CD14-positive monocyte (primary cell): ENCODE measurements at places on chromosomes 1 and 21.

DNA sequence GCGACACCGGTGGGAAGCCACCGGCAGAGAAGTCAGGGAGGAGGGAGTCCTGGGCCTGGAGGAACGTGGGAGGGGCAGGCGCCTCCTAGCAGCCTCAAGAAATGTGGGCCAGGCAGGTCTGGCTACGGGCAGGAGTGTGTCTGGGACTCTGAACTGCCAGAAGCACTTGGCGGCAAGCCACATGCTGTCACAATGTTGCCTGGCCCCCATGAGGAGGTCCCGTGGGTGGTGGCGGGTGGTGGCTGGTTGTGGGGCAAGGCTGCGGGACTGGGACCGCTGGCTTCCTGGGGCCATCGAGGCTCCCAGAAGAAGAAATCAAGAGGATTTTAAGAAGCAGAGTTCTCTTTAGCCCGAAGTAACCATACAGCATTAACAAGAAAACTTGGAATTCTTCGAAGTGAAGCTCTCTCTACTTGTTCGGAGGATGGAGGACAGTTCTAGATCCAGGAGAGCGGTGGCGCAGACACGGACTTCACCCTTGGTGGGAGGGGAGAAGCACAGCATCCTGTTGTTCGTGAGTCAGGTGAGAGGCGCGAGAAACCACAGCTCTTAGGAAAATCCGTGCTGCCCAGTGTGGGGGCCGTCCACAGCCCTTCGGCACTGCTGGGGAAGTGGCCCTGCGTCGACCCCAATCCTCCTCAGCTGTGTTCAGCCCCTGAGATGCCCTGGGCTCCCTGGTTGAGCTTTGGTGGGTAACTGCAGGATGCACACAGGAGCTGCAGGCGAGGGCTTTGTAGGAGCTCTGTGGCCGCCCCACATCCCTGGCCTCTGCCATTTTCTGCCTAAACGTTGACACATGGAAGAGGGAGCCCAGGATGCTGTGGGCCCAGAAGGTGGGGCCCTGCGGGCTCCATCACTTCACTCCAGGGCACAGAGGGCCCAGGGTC is 12.4 kb downstream of the SKI start:
- peaks cover 5% of the 10 kb centered on the region for H3K36me3 ChIP-seq
- H3K27me3 ChIP-seq, result no peaks in the 10 kb centered on the region
- H3K4me3 ChIP-seq, result no peak overlapping the region
- no peak overlapping the region for H3K27ac ChIP-seq
- no peak for DNase-seq

DNA sequence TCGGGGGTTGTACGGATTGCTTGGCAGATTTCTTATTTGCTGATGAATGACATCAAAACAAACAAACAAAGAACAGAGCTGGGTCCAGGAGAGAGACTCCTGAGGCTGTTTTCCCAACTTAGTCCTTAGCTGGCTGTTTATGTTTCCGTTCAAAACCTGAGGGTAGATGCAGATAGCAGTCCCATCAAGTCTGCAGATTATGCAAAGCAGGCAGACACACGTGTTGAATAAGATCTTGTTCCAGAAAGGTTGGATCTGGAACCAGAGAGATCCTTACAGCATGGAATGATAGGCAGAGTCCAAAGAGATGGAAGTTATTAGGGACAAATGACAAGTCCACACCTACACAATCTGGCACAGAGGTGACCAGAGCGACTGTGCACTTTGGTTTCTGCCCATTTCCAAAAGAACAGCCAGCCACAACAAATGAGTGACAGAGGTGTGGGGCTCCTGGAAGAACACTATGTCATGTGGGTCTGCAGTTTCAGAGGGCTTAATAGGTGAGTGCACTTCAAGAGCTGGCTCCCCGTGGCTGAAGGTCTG is 65.5 kb downstream of the MAN1C1 start:
- no peak overlapping the region for H3K27ac ChIP-seq
- peaks cover 12% of the 10 kb centered on the region for H3K4me1 ChIP-seq
- no peaks in the 10 kb centered on the region for H3K36me3 ChIP-seq
- no peak overlapping the region for H3K4me3 ChIP-seq
- DNase-seq, result no peak
- H3K27me3 ChIP-seq, result no peaks in the 10 kb centered on the region

DNA sequence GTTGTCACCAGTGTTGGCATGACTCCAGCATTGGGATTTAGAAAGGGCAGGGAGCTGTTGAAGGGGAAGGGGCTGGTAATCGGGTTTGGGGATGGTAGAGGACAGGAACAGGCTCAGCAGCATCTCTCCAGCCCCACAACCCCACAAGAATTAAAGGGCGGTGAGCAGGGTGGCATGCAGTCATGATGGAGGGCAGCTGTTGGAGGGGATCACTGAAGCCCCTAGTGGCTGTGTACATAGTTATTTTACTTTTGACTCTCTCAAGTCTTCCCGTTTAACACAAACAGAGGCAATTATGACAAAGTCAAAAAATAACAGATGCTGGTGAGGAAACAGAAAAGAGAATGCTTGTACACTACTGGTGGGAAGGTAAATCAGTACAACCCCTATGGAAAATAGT is 213.8 kb downstream of the URB2 start:
- H3K36me3 ChIP-seq, result no peaks in the 10 kb centered on the region
- DNase-seq, result no peak
- H3K27ac ChIP-seq, result no peak overlapping the region
- no peak overlapping the region for H3K4me3 ChIP-seq

GRCh38 chr1:196951711-196952394 is 8.3 kb downstream of the CFHR2 start:
- no peak overlapping the region for H3K27ac ChIP-seq
- H3K4me3 ChIP-seq, result no peak overlapping the region
- no peak for DNase-seq
- no peaks in the 10 kb centered on the region for H3K36me3 ChIP-seq
- H3K27me3 ChIP-seq, result no peaks in the 10 kb centered on the region

GRCh38 chr1:195466639-195467038 is 1141.6 kb downstream of the KCNT2 start:
- H3K27ac ChIP-seq, result no peak overlapping the region
- H3K36me3 ChIP-seq, result no peaks in the 10 kb centered on the region
- no peaks in the 10 kb centered on the region for H3K4me1 ChIP-seq
- H3K27me3 ChIP-seq, result no peaks in the 10 kb centered on the region

GRCh38 chr1:189658381-189658780 is 819.3 kb downstream of the BRINP3 start:
- H3K27ac ChIP-seq, result no peak overlapping the region
- no peaks in the 10 kb centered on the region for H3K36me3 ChIP-seq
- H3K27me3 ChIP-seq, result no peaks in the 10 kb centered on the region
- no peak for DNase-seq
- no peaks in the 10 kb centered on the region for H3K4me1 ChIP-seq

DNA sequence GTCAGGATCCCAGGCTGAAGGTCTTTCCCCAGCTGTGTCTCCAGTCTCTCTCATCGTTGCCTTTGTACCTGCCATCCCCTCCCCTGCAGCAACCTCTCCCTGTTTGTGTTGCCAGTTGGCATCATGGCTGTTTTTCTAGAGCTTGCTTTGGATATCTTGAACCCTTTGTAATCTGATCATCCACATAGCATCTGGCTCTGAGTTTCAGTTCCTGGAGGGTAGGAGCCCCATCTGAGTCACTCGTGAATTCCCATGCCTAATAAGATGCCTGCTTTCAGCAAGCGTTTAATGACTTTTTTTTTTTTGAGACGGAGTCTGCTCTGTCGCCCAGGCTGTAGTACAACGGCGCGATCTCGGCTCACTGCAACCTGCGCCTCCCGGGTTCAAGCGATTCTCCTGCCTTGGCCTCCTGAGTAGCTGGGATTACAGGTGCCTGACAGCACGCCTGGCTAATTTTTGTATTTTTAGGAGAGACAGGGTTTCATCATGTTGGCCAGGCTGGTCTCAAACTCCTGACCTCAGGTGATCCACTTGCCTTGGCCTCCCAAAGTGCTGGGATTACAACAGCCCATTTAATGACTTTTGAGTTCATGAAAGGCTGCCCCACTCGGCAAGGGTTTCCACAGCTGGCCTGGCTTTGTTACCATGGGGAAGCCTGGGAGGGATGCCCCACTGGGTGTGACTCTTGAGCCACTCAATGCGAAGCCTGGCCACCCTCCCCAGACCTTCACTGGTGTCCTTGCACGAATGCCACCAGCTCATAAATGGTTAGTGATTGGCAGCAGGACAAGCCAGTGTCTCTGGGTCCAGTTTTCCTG is 11.9 kb downstream of the ALPL start:
- H3K4me3 ChIP-seq, result no peak overlapping the region
- DNase-seq, result no peak
- peaks cover 8% of the 10 kb centered on the region for H3K4me1 ChIP-seq
- peaks cover 13% of the 10 kb centered on the region for H3K27me3 ChIP-seq
- no peaks in the 10 kb centered on the region for H3K36me3 ChIP-seq

GRCh38 chr21:20999659-21000058 is 1.4 kb downstream of the NCAM2 start:
- H3K27ac ChIP-seq, result no peak overlapping the region
- peaks cover 26% of the 10 kb centered on the region for H3K27me3 ChIP-seq
- no peaks in the 10 kb centered on the region for H3K36me3 ChIP-seq
- peaks cover 23% of the 10 kb centered on the region for H3K4me1 ChIP-seq
- no peak overlapping the region for H3K4me3 ChIP-seq

- H3K36me3 ChIP-seq, result no peaks in the 10 kb centered on the region
- H3K27me3 ChIP-seq, result peaks cover 8% of the 10 kb centered on the region
- no peak overlapping the region for H3K27ac ChIP-seq
These were observed 22.0 kb downstream of the TGFB2 start for GRCh38 chr1:218367118-218367517.

DNA sequence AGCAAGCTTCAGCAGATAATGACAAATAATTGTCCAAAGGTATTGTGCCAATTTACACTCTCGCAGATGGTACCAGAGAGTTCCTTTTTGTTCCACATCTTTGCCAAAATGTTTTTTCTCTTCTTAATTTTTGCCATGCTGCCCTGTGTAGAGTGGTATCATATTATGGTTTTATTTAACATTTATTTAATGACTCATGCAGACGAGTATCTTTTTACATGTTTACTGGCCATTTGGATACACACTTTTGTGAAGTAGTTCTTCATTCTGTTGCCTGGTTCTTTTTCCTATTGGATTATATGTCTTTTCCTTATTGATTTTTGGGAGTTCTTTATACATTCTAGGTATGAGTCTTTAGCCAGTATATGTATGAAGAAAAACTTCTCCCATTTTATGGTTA is 151.1 kb downstream of the PCNX2 start:
- no peak for DNase-seq
- H3K27me3 ChIP-seq, result no peaks in the 10 kb centered on the region
- H3K27ac ChIP-seq, result no peak overlapping the region
- H3K4me3 ChIP-seq, result no peak overlapping the region
- no peaks in the 10 kb centered on the region for H3K4me1 ChIP-seq

DNA sequence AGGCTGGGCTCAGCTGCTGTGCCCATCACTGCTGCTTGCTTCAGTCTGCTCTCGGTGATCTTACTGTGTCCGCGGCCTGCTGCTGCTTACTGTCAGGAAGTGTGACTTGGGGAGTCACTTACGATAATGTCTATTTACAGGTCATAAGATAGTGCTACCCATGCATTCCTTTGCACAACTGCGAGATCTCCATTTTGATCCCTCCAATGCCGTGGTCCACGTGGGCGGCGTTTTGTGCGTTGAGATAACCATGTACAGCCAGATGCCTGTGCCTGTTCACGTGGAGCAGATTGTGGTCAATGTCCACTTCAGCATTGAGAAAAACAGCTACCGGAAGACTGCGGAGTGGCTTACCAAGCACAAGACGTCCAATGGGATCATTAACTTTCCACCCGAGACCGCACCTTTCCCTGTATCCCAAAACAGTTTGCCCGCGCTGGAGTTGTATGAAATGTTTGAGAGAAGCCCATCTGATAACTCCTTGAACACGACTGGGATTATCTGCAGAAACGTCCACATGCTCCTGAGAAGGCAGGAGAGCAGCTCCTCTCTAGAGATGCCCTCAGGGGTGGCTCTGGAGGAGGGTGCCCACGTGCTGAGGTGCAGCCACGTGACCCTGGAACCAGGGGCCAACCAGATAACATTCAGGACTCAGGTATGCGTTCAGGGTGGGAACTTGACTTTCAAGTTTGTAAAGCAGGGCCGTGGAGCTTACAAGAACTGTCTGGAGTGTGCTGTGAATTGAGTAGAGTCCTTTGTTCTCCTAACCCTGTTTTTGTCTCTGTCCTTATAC is 24.4 kb upstream of the PWP2 start:
- peaks cover 93% of the 10 kb centered on the region for H3K36me3 ChIP-seq
- no peak overlapping the region for H3K4me3 ChIP-seq
- peaks cover 10% of the 10 kb centered on the region for H3K4me1 ChIP-seq
- DNase-seq, result no peak
- no peak overlapping the region for H3K27ac ChIP-seq

GRCh38 chr21:17866590-17866989 is 47.4 kb upstream of the C21orf91 start:
- no peak overlapping the region for H3K4me3 ChIP-seq
- H3K36me3 ChIP-seq, result no peaks in the 10 kb centered on the region
- H3K27me3 ChIP-seq, result no peaks in the 10 kb centered on the region
- H3K4me1 ChIP-seq, result no peaks in the 10 kb centered on the region

DNA sequence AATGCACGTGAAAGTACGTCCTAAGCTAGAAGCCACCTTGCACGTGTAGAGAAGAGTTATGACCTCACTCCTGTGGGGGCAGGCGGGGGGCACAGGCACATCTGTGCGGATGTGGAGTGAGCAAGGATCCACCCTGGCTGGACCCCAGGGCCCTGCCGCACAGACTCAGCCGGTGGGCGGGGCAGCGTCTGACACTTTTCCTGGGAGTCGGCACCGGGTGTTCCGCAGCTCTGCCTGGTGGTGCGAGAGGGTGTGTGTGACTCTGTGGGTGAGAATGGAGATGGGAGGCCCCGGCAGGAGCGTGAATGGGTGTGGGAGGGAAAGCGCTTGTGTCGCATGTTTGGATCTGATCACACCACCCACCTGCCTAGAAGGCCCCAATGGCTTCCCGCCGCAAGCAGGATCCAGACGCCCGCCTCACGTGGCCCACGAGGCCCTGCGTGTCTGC is 29.5 kb downstream of the RAP1GAP start:
- H3K4me3 ChIP-seq, result no peak overlapping the region
- H3K27ac ChIP-seq, result no peak overlapping the region
- no peak for DNase-seq

- no peak for DNase-seq
- no peaks in the 10 kb centered on the region for H3K4me1 ChIP-seq
- H3K36me3 ChIP-seq, result no peaks in the 10 kb centered on the region
- H3K27me3 ChIP-seq, result no peaks in the 10 kb centered on the region
These were observed 172.0 kb downstream of the LRRC40 start for GRCh38 chr1:70033266-70033873.

GRCh38 chr1:62676611-62677356 is 11.4 kb downstream of the DOCK7 start:
- no peak overlapping the region for H3K4me3 ChIP-seq
- no peak overlapping the region for H3K27ac ChIP-seq
- H3K4me1 ChIP-seq, result peaks cover 4% of the 10 kb centered on the region
